ENCODE measurements at places on chromosomes 2 and 18.
A peak's percentile ranks its signal among the peaks of the same experiment; 100 is the strongest.

DNA sequence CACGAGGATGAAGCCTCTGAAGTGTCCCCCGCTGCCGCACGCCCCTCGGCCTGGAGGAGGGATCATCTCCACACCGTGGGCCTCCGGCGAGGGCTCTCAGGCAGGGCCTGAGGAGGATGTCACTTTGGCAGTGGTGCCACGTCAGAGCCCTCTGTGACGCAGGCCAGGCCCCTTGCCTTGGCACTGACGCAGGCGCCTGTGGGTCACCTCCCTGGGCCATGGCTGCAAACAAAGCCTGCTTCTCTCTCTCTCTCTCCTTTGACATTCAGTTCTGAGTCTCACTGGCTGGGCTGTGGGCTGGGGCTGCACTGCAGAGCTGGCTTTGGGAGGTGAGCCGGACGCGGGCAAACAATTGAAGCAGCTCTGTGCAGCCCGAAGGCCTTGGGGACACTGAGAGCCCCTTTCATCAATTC lies 273.7 kb downstream of the TWIST2 start:
- DNase-seq: peak; percentile 90

- DNase-seq: no peak
These were observed 39.9 kb upstream of the SP3 start for GRCh38 chr2:174004905-174005605.

- DNase-seq: no peak
These were observed 127.7 kb downstream of the DYSF start for GRCh38 chr2:71581026-71581425.

DNA sequence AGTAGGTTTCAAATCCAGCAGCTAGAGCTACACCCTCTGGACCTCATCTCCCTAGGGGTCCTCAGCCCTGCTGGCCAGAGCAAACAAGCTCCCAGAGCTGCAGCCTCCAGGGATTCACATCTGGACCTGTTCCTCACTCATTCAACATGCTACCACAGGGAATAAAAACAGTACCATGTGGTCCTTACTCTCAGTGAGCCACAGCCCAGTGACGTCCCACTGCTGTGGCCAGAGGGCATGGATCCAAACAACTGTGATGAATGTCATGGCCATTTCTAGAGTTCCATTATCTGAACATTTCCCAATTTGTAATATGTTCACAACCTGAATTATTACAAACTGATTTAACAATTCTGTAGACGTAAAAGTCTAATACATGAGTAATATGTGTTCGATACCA lies 177.9 kb downstream of the TRABD2A start:
- DNase-seq: no peak

GRCh38 chr2:38602136-38602731 lies 494 bp downstream of the HNRNPLL start:
- peak; percentile 46 for DNase-seq

- no peak for DNase-seq
These were observed 95.2 kb downstream of the TTC32 start for GRCh38 chr2:19806591-19806990.

DNA sequence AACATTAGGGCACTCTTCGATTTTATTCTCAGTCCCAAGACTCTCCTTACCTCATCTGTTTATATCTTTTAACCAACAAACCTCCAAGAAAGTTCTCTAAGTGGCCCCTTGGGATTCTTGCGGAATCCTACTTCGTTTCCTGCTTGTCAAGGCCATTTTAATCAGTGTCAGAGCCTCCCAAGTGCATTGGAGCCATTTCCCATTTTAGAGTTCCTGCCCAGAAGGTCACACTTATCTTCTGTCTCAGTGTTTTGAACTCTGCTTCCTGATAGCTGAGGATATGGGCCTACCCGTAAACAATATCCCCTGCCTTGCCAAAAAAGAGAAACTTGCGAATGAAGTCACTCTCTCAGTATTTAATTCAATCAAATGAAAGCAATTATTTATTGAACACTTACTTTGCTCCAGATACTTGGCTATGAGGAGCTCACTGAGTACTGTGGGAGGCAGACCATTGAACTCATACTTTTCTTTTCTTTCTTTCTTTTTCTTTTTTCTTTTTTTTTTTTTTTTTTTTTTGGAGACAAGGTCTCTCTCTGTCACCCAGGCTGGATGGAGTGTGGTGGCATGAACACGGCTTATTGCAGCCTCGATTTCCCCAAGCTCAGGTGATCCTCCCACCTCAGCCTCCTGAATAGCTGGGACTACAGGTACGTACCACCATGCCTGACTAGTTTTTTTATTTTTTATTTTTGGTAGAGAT lies 5.7 kb upstream of the NOSTRIN start:
- DNase-seq: no peak

DNA sequence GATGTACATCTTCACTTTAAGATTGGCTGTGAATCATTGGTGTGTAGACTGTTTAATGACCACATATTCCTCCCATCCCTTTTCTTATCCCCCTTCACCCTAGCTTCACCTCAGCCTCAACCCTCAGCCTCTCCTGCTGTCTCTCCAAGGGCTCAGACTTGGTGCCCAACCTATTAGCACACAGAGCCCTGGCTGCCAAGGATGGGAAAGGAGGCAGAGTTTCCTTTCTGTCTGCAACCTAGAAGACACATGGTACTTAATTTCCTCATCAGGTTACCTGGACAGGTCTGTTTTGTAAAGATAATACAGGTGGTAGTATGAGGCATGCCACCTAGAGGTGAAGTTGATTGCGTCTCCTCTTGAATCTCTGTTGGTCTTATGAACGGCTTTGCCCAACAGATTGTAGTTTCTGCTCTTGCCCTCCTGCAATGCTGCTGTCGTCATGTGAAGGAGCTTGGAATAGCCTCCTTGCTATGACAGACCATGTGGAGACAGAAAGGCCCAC lies 44.5 kb upstream of the RMND5A start:
- no peak for DNase-seq

Data from putamen (tissue), 1 donor.